ENCODE measurements at places on chromosomes 7 and 10.

- DNase-seq = no peak
These were observed 8.9 kb upstream of the TRIM8 start for GRCh38 chr10:102635377-102635776.

GRCh38 chr7:30163231-30163894, 28.6 kb downstream of the MTURN start:
- no peak for DNase-seq

GRCh38 chr10:122113161-122113944, 124.4 kb downstream of the TACC2 start:
- peak; percentile 89 for DNase-seq

DNA sequence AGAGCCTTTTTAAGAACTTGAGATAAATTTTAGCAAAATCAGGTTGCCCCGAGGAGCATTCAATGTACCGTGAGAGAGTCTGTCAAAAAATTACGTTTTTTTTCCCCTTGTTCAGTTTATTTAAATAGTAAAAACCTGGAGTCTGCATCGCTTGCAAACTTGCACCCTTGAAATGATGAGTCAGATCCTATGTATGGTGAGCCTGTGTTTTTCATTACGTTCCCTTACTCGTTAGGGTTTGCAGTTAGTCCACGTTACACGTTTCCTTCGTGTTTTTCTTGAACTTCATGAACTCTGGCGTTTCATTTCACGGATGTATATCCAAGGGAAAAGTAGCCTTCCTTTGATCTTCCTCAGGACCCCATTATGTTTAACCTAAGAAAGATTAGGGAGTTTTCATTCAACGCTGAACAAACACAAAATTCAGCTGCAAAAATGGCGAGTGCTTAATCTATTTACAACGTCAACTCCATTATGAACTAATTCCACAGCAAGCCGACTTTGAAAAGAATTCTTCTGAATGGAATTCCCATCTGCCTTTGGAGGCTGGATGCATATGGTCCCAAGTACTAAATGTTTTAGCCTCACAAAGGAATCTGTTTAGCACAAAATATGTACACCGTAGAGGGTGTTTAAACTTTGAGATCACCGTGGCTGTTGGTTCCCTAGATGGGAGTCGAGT, 182.4 kb downstream of the MYOF start:
- DNase-seq = no peak

DNA sequence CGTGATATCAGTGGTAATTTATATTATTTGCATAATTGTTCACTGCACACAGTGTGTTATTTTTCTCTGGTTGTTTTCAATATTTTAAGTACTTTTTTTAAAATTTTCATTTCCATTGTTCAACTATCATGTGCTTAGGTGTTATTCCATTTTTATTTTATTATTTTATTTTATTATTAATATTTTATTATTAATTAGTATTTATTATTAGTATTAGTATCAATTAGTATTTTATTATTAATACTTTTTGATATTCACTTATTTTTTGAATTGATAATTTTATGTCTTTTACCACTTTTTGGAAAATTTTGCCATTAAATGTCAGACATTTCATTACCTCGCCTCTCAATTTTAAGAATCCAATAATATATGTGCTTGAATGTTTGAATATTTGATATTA, 593.8 kb upstream of the GRM3 start:
- DNase-seq = no peak

GRCh38 chr7:152859781-152860191, 100.2 kb downstream of the ACTR3B start:
- DNase-seq = no peak

DNA sequence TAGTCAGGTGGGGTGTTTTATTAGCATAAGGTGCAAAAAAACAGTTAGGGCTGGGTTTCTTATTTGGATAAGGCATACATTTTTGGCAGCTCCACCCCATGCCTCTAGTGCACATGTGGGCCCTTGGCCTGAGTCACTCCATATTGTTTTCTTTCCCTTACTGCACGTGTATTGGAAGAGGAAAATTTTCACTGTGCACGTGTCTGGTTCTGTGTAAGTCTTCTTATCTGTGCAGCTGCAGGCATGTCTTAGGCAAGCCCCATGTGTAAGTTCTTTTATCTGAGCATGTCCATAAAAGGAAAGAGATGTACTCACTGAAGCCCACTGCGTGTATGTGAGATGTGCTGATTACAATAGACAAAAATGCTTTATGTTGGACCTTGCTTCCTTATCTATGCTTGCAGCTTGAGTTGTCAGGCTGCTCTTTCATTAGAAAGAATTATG, 540.3 kb upstream of the IGFBP3 start:
- DNase-seq = no peak

- DNase-seq = no peak
These were observed 67.2 kb downstream of the CREB5 start for GRCh38 chr7:28479507-28479947.

GRCh38 chr10:77969114-77969513, 42.6 kb upstream of the DLG5 start:
- DNase-seq = no peak
